ENCODE measurements at places on chromosomes 7 and 10.

DNA sequence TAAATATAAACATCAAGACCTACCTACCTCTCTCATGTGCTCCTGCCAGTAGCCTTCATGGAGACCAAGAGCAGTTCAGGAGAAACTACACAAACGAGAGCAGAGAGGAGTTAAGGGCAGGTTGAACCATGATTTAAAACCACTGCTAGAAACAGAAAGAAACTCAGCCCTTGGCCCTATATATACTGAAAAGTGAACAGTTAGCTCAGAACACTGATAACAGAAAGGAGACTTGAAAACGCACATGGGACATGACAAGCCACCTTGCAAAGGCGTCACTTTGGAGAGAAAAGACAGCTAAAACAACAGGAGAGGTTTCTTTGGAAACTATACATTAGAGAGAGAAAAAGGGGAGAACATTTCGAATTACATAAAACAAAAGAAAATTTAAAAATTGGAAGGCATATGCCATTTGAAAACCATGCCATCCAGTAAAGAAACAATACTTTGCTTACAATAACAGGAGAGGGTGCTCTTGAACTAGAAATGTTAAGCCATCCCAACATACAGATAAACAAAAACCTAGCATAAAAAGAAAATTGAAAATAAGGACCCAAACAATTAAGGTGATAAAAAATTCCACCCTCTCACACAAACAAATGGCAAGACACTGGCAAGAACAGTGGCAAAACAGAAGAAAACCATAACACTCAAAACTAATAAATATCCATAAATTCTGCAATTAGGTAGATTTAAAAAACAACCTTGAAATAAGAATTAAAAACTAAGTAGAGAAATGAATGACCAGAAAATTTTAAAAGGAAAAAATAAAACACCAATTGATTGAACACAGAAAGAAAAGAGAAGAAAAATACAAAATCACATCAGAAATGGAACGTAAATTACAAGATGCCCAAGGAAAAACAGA lies 232.7 kb downstream of the IMMP2L start:
- no peak for DNase-seq

GRCh38 chr7:101816595-101817470 lies 593 bp upstream of the CUX1 start:
- DNase-seq = peak; percentile 37

- DNase-seq = no peak
Measured at GRCh38 chr7:3605222-3605621, 304.2 kb downstream of the SDK1 start.

- no peak for DNase-seq
Measured at GRCh38 chr7:50160206-50160605, 67.2 kb upstream of the ZPBP start.

DNA sequence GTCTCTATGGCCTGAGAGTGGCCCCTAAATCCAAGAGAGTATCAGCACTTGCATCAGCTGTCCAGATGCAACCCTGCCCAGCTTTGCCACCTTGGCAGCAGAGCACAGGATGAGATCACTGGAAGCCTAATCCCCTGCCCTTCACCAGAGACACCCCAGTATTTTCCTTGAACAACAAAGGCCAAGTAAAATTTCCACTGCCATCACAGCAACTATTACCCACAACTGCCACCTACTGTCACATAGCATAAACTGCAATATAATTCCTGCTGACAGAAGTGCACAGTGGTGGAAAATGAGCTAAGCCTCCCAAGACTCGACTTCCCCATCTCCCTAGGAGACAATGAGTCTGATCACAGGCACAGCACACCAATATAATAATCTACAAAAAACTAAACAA lies 462.8 kb upstream of the ZWINT start:
- DNase-seq = no peak

GRCh38 chr10:106898446-106898845 lies 266.1 kb downstream of the SORCS1 start:
- no peak for DNase-seq

- no peak for DNase-seq
Measured at GRCh38 chr7:81956520-81956919, 186.7 kb upstream of the HGF start.

DNA sequence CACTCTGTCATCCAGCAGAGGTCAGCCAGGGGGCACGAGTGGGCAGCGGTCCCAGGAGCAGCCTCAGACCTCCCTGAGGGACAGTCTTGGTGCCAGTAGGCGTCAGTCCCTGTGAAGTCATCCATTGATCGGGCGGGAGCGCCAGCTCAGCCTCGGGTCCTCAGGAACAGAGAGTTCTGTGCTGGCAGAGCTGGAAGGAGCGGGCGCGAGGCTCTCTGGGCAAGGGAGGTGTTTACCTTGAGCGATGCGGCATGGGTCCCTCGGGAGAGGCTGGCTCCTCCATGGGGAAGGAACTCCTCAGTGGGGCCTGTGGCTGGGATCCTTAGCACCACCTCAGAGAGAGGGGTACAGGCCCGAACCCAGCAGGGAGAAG lies 101.1 kb upstream of the PPIF start:
- DNase-seq = no peak

- DNase-seq = no peak
Measured at GRCh38 chr7:48365010-48365409, 193.8 kb downstream of the ABCA13 start.

GRCh38 chr7:69681181-69681580 lies 82.9 kb downstream of the AUTS2 start:
- no peak for DNase-seq

- no peak for DNase-seq
Measured at GRCh38 chr7:5792268-5792667, 10.8 kb upstream of the RNF216 start.

DNA sequence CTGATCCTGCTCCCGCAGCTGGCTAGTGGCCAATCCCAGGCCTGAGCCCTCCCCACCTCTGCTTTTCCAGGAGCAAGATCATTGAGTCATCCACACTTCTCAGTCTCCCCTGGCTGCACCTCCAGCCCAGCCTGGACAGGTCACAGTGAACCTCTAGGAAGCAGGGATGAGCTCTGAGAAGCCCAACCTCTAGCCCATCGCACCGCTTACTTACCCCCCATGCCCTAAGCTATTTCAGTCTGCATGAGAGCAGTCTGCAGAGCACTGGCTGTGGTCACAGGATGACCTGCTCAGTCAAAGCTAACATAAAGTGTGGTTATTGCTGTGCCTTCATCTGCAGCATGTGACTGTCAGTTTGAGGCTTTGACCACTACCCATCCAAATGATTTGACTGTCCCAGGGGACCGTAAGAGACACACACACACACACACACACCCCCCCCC lies 129.2 kb downstream of the SORBS1 start:
- DNase-seq = no peak

GRCh38 chr7:49638166-49638565 lies 135.3 kb upstream of the VWC2 start:
- DNase-seq = no peak

- DNase-seq = no peak
Measured at GRCh38 chr10:52420656-52421055, 106.6 kb downstream of the DKK1 start.

- DNase-seq = peak; percentile 11
Measured at GRCh38 chr7:12633582-12633981, 53.9 kb upstream of the ARL4A start.

DNA sequence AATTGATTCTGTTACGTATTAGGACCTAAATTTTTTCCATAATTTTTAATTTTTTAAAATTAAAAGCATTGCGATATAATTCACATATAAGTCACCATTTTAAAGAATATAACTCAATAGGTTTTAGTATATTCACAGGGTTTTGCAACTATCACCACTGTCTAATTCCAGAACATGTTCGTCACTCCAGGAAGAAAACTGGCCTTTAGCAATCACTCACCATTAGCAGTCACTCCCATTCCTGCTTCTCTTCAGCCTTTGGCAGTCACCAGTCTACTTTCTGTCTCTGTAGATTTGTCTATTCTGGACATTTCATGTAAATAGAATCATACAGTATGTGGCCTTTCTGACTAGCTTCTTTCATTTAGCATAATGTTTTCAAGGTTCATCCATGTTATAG lies 176.5 kb downstream of the EXOC4 start:
- no peak for DNase-seq

DNA sequence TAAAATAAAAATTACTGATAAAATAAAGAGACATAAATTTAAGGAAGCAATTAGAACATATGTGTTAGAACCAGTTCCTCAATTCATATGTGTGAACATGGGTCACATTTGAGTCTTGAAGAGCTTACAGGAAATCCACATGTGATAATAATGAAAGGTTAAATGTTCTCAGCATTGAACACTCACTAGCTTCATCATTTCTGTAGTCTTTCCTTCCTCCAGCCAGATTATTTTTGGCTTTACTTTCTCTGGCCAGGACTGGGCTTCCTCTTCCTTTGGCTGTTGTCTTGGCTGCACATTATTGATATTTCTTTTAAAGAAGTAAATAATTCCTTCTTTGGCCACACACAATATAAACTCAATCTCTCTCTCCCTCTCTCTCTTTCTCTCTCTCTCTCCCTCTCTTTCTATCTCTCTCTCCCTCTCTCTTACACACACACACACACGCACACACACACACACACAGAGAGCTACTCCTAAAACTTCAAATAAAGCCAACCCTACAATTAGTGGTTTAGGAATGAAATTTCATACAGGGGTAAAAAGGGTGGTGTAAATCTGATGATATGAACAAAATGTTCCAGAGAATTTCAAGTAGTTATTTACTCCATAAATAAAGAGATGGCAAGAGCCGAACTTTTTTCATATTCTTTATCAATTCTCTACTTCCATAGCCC lies 171.2 kb downstream of the REEP3 start:
- DNase-seq = no peak

GRCh38 chr7:18724318-18724717 lies 228.8 kb downstream of the HDAC9 start:
- no peak for DNase-seq

DNA sequence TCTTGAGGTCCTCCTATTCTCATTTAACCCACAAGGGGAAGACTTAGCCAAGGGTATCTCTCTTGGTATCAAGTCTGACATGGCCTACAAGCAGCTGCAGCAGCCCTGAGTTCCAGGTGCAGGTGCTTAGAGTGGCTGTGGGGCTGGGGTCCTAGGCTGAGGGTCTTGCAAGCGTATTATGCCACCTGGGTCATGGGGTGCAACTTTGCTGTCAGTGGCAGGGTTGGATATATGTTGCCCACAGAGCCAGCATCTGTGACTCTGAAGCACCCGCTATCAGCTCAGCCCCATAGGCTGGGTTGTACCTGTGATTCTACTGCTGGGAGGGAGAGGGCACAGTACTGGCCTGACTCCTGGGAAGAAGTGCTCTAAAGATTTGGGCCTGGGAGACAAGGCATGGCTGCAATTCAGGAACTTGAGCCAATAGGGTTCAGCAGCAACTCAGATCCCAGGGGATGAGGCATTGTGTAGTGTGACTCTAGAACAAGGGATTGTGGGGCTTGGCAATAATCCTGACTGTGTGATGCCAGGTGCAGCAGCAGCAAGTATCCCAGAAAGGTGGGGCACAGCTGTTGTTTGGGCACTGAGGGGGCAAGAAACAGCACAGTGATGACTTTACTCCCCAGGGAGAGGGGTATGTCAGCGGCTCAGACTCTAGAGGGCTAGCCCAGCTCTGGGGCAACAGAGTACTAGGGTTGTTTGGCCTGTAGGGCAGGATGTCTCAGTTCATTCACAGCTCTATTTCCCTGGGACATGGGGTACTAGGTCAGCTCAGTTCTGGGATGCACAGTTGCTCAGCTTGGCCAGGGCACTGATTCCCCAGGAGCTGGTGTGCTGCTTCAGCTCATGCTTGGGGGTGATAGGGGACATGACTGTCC lies 41.4 kb downstream of the NEURL1 start:
- DNase-seq = no peak

GRCh38 chr7:20647908-20648776 lies 32.7 kb downstream of the ABCB5 start:
- peak; percentile 9 for DNase-seq
